Naive thymus-derived CD4-positive, alpha-beta T cell (primary cell): ENCODE measurements at places on chromosomes 4 and X. TPM values are rescaled to one million over a fixed set of nuclear protein-coding genes. Genes with fewer than 3 reads are reported as not detected.

DNA sequence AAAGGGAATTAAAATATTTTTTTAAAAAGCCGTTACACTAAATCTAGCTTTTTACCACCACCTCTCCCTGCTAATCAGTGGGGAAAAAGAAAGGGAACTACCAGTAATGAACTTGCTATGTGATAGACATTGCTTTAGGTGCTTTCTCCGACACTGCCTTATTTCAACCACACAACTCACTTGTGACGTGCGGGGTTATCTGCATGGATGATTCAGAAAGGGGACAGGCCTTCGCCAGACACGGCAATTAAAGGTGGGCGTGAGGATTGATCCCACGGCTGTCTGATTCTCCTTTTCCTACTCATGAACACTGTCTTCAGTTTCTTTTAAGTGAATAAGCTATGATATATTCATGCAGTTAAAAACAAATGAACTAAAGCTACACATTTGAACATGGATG lies 882 bp upstream of the CXCR3 start:
- DNase-seq: peak; percentile 50

DNA sequence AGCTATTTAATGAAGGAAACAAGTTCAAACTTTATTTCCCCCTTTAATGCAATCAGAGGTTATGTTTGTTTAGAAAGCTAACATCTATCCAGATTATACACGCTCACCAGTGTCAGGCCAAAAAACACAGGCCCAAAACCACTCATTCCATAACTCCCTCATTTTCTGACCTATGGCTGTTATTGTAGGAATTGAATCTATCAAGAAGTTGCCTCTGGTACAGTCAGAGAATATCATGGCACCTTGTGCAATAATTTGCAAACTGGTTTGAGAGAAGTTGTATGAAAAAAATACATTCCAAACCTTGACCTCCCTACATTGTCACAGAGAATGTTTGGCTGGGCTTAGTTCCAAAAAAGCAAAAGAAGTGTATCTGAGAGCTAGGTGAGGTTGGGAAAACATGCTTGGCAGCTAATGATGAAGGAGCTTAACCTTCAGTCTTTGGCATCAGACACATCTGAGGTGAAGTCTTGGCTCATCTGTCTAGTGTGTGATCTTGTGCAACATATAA lies 591.0 kb downstream of the ANKRD50 start:
- no peak for DNase-seq

GRCh38 chrX:130170752-130171445 lies 863 bp upstream of the RAB33A start:
- peak; percentile 76 for DNase-seq

DNA sequence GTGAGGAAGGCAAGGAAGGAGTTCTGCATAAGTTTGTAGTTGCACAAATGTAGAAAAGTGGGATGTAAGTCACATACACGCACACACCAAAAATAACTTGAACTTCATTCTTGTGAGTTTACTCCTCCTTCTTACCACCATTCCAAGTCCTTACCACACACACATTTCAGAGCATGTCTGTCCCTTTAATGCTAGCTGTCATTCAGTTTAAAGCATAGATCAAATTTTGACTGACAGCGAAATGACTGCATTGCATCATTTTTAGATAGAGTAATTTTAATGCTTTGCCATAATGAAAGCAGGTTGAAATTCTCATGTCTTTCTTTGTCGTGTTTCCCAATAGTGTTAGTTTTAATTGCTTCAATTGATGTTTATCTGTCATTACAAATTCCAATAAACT lies 629.6 kb upstream of the HTR2C start:
- no peak for DNase-seq

Gene PCDH19
- polyA plus RNA-seq: not detected
